Natural killer cell treated with Interleukin-12 subunit alpha and Interleukin-12 subunit beta and Interleukin-15 and Interleukin-18, amount 100 ng/mL, for 72 hours (primary cell): ENCODE measurements at places on chromosomes 12 and 14. TPM values are rescaled to one million over a fixed set of nuclear protein-coding genes. Genes with fewer than 3 reads are reported as not detected.

CLEC9A gene
- total RNA-seq: not detected

NKX2-1 gene
- total RNA-seq: not detected

PMCH gene
- total RNA-seq: not detected

KRT84 gene
- not detected for total RNA-seq

ITGB7 gene
- total RNA-seq: 53.0 TPM
